ENCODE measurements at places on chromosomes 4 and X.

GRCh38 chr4:28548136-28548535 lies 1687.5 kb downstream of the STIM2 start:
- DNase-seq = no peak

GRCh38 chr4:103046416-103047290 lies 27.1 kb upstream of the SLC9B1 start:
- DNase-seq = peak; percentile 4

GRCh38 chr4:75056277-75056676 lies 123.4 kb downstream of the PARM1 start:
- no peak for DNase-seq

DNA sequence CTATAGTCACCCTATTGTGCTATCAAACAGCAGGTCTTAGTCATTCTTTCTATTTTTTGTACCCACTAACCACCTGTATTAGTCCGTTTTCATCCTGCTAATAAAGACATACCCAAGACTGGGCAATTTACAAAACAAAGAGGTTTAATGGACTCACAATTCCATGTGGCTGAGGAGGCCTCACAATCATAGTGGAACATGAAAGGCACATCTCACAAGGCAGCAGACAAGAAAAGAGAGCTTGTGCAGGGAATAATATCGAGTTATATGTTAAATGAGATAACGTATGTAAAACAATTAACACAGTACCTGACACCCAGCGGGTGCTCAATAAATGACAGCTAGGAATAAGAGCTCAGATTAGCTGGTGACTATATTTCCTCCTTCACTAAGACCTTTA lies 88.1 kb upstream of the WDR44 start:
- no peak for DNase-seq

DNA sequence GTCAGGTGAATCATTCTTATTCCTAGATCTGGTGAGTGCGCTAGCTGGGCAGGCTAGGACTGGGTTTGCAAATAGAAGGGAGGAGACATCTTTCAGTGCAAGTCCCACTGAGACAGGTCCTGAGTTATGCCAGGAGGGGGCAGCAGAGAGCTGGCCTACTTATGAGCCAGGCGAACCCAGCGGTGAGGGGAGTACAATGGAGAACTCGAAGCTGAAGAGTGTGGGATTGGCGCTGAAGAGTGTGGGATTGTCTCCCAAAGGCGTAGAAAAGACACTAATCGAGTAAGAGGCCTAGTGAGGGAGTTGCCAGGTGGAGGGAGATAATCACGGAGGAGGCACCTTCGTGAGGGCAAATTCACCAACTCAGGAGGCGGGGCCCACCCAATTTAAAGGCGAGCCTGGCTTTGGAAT lies 91.7 kb upstream of the CXorf66 start:
- DNase-seq = peak; percentile 1

Data from stimulated activated CD8-positive, alpha-beta memory T cell treated with anti-CD3 and anti-CD28 coated beads, Interleukin-7, amount 100 ng/mL, for 1 hour (primary cell).